ENCODE measurements at places on chromosomes 6 and 20.

DNA sequence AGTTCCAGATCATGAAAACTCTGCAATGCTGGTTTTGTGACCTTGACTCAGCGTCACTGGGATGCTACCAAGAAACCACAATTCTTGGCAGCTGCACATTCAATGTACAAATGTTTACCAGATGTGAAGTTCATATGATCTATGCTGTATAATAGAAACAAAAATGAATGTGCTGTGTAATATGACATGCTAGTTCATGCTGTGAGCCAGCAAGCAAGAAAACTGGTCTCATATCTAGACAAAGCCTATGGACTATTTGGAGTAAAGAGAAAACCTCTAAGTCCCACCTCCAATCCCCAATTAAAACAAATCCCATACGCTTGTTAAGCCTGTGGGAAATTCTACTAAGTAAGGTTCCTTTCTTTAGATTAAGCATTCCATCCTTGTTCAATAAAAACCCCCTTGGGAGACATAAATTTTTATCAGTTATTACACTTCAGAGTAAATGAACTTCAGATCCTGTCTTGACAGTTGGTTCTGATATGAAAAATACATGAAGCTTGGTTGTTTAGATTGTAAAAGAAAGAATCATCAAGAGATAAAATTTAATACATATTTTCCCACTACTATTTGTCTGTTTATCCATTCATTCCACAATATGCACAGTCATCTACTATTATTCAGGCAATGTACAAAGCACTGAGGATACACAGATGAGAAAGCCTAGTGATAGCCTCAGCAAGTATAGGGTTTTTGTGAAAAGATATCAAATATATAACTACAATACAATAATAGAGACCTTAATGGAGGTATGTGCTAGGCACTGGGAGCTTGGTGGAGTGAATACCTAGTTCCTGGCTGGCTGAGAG is 20.1 kb downstream of the COL21A1 start:
- DNase-seq, result no peak

DNA sequence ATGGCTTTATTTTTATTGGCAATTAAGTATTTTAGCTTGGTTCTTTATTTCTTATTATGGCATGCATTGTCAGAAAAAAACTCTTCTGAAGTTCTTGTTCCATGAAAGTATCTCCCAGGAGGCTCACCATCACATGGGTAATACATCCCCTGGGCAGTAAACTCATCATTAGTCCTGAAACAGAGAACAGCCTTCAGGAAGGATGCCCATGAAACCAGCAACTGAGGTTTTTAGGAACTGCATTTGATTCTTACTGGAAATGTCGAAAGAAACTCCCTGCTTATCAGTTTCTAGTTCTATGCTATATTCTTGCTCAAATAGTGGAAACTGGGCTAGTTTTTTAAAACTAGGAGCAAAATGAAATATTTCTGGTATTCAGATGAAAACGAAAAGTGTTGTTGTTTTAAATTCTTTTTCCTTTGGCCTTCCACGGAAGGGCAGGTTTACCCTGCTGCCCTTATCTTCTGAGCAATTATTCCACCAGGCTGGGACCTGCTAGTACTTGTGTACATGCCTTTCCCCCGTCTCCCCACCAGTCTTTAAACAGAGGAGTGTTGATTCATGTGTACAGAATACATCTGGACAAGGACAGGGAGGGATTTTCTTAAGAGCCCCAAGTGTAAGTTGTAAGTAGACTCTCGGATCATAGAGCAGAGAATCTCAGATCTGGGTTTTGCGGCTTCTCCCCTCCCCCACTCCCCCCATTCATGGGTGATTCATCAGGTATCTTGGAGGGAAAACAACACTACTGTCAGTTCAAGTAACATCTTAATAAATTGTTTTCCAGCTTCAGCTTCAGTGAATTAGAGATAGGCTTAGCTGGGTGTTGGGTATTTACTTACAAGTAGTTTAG is 81.5 kb downstream of the RTN4IP1 start:
- DNase-seq, result peak; percentile 29

- DNase-seq, result no peak
Measured at GRCh38 chr6:35691027-35691824, 2.5 kb upstream of the FKBP5 start.

DNA sequence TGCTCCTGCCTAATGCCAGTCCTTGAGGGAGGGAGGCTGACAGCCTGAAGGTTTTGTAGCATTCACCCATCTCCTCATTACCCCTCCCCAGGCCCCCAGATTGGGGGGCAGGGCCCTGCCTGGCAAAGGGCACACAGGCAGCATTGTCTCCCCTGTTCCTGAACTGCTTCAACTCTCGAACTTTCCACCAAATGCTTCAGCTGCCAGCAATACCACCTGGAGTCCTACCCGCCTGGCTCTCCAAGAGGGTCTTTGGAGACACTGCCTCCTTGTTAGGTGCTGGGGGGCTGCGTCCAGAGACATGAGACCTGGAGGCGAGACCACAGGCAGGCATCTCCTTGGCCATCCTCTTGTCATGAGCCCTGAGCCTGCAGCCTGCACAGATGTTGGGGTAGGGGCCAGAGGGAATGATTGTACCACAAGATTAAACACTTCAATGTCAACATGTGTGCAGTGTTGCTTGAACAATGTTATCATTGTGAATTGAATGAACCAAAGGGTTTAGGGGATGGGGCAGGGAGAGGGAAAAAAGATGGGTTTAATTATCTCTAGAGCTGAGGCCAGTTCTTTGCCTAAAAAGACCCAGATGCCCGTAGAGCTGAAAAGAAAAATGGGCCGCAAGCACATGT is 25.0 kb downstream of the BMP7 start:
- DNase-seq, result no peak

DNA sequence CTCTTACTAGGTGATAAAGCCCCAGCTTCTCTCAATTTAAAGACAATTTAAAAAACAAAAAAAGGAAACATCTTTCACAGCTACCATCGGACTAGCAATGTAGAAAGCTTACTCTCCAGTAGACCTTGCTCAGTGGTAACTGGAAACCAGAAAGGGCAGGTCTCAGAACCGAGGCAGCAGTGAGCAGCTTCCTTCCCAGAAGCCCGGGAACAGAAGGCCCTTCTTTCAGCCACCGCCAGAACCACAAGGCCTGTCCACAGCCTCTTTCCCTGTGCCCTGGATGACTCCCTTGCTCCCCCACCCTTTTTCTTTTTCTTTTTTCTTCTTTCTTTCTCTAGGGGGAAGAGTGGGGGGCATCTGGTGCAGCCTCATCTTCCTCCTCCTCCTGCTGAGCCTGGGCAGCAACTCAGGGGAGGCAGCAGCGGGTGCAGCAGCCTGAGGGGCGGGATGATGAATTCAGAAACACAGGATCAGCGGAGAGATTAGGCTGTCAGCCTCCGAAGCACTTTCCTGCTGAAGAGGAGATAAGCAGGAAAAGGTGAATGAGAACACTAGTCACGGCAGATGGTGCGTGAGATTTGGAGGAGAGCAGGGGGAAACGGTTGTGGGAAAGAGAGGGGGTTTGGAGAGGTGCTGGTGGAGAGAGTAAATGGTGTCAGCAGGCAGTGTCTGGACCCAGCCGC is 158.5 kb downstream of the ID4 start:
- DNase-seq, result peak; percentile 97

GRCh38 chr6:134529921-134530320 is 212.0 kb upstream of the SGK1 start:
- DNase-seq, result no peak

DNA sequence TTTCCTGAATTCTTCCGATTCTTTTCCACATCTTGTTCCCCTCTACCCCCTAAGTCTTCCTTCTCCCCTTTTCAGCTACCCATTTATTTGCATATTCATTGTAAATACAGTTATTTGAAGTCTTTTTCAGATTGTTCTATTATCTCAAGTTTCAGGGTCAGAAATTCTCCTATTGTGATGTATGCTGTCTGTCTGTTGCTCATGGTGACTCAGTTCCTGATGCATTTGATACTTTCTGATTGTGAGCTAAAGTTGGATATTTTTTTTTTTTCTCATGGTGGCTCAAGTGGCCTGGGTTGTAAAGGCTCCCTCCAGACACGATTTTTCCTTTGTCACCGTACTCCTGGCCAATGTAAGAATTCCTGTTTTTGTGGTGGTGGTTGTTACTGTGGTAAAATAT is 4.9 kb upstream of the PI16 start:
- DNase-seq, result no peak

- DNase-seq, result no peak
Measured at GRCh38 chr6:1324936-1325335, 13.0 kb downstream of the FOXQ1 start.

- no peak for DNase-seq
Measured at GRCh38 chr6:129289442-129289841, 406.5 kb downstream of the LAMA2 start.

Data from WERI-Rb-1 (cell line).